ENCODE measurements at places on chromosomes 11 and 22.

DNA sequence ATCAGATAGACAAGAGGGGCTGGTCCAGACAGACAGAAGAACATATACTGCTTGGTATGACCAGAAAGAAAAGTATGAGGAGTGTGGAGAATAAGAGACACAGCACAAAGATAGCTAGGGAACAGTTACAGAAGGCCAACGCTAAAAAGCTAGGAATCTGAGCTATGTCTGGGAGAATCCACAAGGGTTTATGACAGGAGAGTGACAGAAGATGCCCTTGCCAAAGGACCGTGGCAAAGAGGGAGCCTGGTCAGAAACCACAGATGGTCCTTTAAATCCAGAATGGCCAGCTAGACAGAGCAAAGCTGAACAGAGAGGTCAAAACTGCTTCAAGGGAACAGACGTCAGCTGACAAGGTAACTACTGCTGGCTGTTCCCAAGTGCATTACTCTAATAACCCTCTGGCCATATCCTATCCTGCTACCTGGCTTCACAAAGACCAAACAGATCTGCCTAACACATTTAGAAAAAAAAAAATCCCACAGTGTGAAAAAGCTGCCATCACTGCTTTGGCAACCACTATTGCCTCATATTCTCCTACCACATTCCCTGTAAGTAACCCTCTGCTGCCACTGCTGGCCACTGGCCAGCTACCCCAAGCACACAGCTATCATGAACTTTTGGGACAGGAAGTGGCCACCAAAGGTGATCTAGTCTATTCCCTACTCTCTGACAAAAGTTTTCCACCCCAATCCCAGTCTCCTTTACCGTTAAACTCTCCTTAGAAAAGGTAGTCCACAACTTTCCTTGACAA is 7.3 kb downstream of the SERGEF start:
- DNase-seq, result no peak

DNA sequence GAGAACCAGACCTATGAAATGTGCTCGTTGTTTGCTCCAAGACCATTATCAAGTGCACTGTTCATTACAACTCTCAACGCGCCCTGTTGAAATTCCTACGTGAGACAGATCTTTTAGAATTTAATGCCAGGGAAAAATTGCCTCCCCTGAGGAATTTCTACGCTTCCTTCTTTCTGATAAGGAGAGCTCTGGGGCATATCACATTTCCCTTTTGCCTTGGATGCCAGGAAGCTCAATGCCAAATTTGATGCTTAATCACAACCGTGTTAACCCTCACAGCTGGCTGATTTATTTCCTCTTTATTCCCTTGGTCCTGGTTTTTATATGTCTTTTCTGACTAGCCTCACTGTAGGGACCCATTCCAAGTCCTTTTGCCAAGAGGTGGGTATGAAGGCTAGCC is 109.4 kb downstream of the MICAL2 start:
- no peak for DNase-seq

GRCh38 chr11:112967082-112967481 is 5.9 kb downstream of the NCAM1 start:
- DNase-seq, result no peak

GRCh38 chr11:5992150-5992549 is 5.4 kb upstream of the OR52L1 start:
- no peak for DNase-seq
